ENCODE measurements at places on chromosomes 2 and 18.

DNA sequence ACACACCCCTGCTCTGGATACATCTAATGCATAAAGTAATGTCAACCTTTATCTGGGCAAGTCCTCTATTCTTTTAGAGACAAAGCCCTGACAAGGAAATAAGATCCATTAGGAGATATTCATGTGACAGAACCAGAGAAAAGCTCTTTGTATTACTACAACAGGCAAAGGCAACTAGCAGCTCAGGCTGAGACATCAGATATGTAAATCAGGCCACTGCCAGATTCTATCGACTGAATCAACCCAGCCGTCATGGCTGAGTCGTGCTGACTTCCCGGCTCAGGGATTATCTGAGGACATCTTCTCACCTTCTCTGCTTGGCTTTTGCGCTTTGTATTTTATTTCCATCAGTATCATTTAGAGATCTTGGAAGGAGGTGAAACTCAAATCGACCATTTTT, 294.5 kb downstream of the PLCL1 start:
- DNase-seq: no peak

- DNase-seq: no peak
These were observed 91.3 kb downstream of the ANTXR1 start for GRCh38 chr2:69104261-69104660.

DNA sequence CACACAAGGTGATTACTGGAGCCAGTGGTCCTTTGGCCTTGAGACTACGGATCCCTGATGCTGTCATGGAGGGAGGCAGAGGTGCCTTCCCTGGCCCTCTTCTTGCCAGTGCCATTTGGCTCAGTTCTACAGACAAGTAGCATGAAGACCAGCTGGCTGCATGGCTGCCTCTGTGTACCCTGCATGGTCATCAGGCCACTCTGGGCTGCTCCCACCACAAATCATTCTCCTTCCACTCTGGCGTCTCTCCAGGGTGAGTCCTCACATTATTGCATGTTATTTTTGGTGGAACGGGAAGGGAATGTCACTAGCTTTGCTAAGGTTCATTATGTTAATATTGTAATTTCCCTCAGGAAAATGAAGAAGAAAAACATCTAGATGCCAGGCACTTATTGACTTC, 229.8 kb downstream of the VAPA start:
- DNase-seq: no peak

DNA sequence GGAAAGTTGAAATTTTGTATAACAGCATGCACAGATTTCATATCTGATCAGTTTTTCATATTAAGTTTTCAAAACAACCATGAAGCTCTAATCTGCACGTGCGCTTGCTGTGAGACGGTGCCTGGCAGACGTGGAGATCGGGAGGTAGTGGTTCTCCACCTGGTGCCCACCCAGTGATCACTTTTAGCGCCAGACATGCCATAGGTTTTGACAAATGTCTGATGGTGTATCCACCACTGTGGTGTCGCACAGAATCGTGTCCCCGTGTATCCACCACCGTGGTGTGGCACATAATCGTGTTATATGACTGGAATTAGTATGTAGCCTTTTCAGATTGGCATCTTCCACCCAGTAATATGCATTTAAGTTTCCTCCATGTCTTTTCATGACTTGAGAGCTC, 40.9 kb upstream of the KCNG2 start:
- DNase-seq: no peak

- DNase-seq: no peak
These were observed 16.2 kb downstream of the KLF7 start for GRCh38 chr2:207149249-207150213.

GRCh38 chr2:38632980-38633379, 30.3 kb upstream of the HNRNPLL start:
- no peak for DNase-seq

DNA sequence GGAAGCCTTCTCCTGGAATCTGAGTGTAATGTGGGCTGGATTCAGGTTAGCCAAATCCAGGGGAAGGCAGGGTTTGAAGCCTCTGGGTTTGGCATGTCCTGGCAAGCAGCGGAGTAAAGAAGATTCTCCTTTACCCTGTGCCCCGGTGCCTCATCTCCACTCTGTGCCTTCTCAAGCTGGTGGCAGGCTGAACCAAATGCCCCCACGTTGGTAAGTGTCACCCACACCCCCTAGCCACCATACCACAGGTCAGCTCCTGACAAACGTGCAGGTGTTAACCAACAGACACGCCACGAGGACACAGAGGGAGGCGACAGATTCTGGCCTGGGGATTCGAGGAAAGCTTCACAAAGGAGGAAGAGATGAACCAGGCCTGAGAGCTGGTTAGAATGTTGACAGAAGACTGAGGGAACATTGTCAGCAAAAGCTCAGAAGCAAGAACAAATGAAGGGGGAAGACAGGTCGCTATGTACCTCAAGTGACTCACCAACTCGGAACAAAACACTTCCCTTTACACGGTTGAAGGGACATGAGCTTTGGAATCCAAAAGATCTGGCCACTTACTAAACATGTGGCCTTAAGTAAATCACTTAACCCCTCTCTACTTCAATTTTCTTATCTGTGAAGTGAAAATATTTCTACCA, 85.2 kb upstream of the LCLAT1 start:
- no peak for DNase-seq

DNA sequence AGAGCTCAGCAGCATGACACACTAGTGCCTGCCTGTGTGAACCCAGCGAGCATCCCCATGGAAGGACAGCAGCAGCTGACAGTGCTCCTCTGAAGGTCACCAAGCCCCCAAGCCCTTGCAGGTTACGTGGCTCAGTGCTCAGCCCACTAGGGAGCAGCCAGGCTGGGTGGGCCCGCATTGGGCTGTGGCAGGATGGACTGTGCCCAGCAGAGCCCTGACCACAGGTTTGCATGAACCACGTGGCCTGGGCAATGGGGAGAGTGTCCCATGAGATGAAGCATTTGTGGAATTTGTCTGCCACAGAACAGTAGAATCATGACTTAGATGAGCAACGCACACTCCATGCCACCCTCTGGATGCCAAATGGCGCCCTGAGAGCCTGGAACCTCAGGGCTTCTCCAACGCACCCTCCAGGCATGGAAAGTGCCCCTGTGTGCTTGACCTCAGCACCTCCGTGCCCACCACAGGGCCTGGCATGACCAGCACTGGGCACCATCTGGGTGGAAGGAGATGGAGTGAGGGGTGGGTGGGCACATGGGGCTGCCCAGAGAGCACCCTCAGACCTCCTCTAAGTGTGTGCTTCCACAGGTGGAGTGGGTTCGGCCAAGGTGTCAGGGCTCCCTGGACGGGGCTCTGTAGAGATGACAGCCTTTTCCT, 216.1 kb upstream of the RAB6C start:
- no peak for DNase-seq

DNA sequence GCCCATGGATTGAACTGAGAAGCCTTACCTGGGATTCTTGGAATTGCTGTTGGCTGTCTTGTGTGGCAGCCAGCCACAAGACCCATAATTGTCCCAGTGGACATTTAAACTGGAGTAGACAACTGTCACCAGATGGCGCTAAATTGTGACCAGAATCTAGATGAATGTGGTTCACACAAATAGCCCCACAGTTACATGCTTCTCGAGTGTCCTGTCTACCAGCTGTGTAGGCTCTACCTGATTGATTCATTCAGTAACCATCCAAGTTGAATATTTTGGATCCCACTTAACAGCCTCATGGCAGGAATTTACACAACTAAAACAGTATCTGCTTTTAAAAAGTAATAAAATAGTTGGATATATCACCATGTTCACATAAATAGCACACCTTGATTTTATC, 73.2 kb downstream of the MAP4K4 start:
- DNase-seq: no peak

DNA sequence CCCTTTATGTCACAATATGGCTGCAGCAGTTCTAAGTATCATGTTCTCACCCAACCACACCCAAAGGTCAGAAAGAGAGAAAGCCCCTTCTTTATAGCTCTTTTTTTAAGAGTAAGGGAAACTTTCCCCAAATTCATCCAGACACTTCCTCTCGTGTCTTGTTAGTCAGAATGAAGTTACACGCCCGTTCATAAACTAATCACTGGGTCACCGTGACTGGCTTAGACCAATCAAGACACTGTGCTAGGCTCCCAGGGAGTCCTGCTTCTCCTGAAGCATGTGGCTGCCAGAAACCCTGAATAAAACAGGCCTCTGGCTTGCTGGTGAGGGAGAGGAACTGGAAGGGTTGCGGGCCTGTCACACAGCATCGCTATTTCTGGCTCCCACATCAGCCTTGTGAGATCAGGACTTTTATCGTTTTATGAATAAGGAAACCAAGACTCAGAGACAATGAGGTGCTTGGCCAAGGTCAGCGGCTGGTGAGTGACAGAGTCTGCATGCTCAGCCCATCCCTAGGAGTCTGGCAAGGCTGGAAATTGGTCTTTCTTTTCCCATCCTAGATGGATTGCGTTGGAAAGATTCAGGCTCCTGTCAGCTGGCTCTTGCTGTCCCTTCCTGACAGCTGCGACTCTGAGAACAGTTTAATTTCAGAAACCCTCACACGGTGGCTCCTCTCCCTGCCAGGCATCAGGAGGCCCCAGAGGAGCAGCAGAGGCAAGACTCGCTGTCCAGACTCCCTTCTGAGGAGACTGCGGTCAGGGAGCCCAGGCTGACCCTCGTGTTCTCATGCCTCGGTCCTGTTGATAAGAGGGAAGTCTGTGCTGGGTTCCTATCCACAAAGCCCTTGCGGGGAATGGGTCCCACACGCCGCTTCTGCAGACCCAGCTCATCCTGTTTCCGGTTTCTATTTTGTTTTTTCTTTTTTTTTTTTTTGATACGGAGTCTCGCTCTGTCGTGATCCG, 104.5 kb upstream of the TAF1B start:
- no peak for DNase-seq

- DNase-seq: no peak
These were observed 14.2 kb downstream of the IDH1 start for GRCh38 chr2:208240619-208241209.

DNA sequence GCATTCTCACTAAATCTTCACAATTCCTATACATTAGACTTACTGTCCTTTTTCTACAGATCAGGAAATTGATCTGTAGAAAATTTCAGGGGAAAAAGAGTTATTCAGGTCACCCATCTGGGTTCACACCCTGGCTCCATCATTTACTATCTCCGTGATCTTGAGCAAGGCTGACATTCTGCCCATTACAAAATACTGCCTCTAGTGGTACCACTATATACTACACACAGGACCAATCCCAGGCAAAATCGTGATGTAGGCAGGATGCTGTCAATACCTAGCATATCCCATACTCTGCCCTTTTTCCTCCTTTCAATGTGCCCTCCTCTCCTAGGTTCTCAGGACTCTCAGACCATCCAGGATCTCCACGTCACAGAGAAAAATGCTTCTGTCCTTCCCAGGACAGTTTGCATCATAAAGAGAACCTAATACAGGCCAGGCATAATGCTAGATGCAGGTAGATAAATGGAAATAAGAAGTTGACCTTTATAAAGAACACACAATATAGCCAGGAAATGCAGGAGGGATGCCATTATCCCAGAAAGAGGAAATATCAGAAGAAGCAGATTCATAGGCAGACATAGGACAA, 101.9 kb downstream of the CDH20 start:
- no peak for DNase-seq

DNA sequence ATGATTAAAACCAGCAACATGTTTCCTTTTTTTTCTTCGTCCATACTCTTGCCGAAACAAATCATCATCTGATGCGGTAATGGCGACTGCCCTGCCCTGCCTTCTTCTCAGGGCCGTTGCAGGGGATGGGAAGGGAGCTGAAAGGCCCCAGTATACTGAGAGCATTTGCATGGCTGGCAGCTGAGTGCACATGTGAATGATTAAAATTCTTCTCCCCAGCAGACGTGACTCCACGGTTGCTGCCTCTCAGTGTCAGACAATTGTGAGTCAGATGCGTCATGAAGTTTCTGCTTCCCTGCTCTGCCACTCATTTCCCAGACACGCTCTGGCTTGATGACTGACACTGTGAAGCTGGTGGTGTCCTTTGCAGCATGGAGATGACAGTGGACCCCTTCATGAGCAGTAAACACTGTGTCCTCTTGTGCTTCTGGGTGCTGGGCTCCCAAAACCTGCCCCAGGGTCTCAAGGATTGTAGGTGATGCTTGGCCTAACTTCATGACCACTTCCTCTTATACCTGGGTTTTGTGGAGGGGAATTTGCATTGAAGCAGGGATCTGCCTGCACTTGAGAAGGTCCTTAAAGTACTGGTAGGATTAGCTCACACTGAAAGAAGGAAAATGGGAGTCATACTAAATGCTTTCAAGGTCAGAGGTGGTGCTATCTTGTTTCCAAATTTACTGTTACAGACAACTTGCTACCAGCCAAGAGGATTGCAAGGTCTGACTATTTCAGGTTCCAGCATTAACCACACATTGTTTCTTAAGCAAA, 222.5 kb upstream of the COPS8 start:
- DNase-seq: no peak

DNA sequence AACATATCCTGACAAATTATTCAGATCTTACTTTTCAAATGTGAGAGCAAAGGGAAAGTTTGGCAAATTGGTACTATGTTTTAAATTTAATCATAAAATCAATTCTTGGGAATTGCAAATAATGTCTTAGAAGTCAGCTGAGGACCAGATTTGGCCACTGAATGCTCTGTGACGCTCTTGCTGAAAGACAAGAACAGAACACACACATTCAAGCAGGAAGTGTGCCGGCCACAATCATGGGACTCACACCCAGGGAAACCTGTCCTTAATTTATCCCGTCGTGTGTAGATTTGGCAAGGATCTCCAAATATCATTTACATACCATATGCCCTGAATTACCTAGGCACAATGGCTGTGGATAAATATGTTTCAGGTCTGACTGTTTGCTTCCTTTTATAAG, 253.1 kb downstream of the TCF4 start:
- DNase-seq: no peak

DNA sequence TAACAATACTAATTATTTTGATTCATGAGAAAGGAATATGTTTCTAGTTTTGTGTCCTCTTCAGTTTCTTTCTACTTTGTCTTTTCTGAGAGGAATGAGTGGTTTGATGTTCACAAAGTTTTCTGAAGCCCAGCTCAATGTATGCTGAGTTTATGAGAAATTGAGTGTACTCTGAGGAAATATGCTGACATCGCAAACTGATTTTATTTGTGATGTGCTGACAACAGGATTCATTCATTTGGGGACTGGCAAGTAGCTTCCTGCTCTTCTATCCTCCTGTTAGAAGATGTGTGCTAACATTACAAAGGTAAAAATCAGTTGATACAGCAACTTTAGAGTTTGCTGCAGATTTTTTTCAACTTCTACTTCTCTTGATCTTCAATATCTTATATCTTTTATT, 403.2 kb upstream of the CDH19 start:
- no peak for DNase-seq

DNA sequence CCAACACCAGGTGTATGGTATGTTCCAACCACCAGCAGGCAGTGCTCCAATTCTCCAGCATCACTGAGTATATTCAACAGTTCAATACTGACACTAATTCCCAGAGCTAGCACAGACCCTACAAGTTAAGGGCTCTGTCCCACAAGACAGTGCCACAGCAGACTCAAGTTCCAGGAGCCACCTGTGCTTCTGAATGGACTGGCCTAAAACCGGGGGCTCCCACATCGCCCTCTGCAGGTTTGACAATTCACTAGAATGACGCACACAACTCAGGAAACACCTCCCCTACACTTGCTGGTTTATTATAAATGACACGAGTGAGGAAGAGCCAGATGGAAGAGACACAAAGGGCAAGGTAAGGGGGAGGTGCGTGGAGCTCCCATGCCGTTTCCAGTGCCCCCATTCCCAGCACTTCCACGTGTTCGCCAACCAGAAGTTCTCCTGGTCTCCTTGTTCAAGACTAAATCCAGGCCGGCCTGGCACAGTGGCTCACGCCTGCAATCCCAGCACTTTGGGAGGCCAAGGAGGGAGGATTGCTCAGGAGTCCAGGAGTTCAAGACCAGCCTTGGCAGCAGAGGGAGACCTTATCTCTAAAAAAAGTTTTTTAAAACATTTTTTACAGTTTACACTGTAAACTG, 12.2 kb upstream of the ATP6V1B1 start:
- DNase-seq: no peak

GRCh38 chr2:204065566-204065965, 129.0 kb downstream of the ICOS start:
- DNase-seq: no peak

Data from stimulated activated CD8-positive, alpha-beta memory T cell treated with anti-CD3 and anti-CD28 coated beads, Interleukin-7, amount 100 ng/mL, for 1 hour (primary cell).